ENCODE measurements at places on chromosomes 11 and 22.
A peak's percentile ranks its signal among the peaks of the same experiment; 100 is the strongest.

DNA sequence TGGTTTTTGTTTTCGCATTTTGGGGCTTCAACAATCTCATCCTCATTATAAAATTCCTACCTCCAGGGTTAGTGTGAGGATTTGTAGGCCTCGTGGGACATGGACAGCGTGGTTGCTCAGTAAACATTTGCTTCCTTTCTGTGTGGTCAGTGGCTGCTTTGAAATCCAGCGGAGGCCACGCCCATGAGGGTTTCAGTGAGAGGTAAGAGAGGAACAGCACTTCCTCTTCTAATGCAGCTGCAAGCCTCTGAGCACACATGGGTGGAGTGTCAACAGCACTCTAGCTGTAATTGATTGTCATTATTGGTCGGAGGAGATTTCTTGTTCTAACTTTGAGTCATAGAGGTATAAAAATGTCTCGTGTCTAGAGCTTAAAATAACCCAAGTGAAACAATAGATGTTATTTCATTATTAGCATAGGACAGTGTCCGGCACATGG, 6.0 kb upstream of the ARHGAP42 start:
- no peak for DNase-seq

GRCh38 chr22:29030618-29031226, 30.9 kb downstream of the C22orf31 start:
- DNase-seq = peak; percentile 80

- DNase-seq = no peak
These were observed 54.3 kb downstream of the BCR start for GRCh38 chr22:23234409-23235161.

DNA sequence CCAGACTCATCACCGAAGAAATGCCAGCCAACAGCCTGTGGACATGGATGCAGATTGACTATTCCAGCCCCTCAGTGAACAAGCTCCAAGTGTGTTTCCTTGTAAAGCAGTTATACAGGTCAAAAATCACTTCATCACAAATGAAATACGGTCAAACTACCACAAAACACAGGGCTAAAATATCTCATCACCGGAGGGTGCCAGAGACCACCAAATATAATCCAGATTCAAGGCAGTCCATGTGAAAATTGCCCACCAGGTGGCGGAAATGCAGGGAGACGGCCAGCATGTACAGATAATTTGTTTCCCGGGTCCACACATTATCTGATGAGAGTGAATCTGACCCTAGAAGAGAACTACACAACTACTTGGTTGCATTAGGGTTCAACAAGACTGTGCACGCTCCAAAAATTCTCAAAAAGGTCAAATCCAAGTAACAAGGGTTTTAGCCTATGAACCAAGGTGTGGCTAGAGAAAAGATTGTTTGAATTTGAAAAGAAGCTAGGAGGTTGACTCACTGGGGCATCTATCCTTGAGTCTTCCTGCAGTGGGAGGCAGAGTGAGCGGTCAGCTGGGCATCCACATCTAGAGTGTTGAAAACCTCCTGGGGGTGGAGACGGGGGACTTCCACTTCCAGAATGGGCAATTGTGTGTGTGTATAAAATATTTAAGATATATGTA, 71.7 kb downstream of the IGLL5 start:
- DNase-seq = peak; percentile 74

- DNase-seq = no peak
These were observed 719 bp downstream of the TALDO1 start for GRCh38 chr11:748007-748359.

DNA sequence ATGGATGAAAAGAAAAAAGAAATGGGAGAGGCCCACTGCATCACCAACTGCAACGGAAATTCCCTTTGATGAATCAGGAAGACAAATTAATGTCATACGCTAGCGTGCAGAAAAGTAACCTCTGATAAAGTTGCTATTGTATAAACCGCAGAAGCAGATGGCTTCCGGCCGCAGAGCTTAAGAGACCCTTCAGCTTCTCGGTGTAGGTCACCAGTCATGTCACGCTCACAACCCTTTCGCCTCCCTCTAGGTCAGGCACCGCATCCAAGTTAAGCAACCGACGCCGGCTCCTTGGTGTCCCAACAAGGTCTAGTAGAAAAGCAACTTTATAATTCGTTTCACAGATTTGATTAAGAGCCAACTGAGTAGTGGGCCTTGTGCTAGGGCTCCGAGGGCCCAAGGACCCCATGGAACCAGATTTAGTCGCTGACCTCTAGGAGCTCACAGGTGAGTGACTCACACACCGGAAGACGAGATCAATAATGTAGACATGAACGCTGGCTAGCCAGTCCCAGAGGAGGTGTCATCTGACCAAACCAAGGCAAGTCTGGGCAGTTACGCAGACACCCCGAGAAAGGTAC, 1.2 kb upstream of the ZFP91 start:
- DNase-seq = peak; percentile 86

DNA sequence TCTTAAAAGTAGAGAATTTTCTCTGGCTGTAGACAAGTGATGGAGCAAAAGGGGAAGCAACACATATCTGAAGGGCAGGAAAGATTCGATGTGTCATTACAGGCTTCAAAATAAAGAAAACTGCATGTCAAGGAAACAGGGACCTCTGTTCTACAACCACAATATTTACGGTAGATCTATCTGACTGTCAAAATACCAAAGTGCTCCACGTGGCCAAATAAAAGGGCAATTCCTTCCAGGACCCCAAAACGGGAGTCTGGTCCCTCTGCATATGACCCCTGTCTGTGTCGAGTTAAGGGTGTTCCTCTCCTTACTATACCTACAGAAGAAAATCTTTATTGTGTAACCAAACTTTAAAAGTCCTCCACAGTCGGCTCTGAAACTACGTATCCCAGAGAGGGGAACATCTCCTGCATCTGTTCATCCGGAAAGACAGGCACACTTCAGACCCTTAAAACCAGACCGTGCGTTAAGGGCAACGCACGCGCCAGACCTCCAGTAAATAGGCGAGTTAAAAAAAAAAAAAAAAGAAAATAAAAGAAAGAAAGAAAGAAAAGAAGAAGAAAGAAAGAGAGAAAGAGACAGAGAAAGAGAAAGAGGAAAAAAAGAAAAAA, 756 bp downstream of the CLNS1A start:
- DNase-seq = peak; percentile 76

DNA sequence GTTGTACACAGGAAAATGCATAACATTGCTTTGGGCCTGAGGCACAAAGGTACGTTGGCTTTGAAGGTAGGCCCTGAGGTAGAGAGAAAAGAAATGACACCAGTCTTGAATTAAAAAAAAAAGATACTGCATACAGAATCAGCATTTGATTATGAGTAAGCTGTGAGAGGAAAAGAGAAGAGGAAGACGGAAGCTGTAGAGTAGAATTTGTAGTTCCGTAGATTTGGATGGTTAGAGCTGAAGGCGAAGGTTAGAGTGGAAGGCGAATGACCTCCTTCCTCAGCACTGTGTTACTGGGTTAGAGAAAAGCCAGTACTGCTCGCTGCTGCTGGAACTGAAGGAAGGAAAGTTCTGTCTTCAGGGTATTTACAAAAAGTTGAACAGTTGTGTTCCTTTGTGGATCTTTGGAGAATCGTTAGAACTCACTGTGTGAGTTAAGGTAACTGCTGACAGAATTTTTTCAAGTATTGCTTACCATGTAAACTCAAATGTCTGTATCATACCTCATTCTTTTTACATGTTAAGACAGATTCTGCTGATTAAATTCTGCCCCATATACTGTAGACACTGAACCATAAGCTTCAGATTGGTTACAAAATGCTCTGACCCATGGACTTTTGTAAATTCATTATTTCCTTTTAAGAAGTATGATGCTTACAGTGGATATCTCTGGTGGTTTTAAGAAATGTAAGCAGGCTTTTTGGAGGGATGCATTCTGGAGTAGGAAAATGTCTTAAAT, 50.2 kb downstream of the MCAM start:
- no peak for DNase-seq

DNA sequence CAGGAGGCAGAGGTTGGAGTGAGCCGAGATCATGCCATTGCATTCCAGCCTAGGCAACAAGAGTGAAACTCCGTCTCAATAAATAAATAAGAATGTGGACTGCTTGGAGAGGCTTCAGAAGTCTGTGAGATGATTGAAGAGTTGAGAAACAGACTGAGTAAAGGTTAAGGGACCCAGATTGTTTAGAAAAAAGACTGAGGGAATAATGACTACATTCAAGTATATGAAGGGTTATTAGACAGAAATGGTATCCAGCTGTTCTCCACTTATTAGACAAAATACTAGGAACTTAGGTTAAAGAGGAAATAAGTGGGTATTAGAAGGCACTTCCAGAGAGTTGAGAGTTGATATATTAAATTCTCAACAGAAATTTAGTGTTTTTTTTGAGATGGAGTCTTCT, 10.5 kb upstream of the YAP1 start:
- DNase-seq = no peak

GRCh38 chr11:134519390-134519750, 107.3 kb upstream of the B3GAT1 start:
- DNase-seq = no peak

DNA sequence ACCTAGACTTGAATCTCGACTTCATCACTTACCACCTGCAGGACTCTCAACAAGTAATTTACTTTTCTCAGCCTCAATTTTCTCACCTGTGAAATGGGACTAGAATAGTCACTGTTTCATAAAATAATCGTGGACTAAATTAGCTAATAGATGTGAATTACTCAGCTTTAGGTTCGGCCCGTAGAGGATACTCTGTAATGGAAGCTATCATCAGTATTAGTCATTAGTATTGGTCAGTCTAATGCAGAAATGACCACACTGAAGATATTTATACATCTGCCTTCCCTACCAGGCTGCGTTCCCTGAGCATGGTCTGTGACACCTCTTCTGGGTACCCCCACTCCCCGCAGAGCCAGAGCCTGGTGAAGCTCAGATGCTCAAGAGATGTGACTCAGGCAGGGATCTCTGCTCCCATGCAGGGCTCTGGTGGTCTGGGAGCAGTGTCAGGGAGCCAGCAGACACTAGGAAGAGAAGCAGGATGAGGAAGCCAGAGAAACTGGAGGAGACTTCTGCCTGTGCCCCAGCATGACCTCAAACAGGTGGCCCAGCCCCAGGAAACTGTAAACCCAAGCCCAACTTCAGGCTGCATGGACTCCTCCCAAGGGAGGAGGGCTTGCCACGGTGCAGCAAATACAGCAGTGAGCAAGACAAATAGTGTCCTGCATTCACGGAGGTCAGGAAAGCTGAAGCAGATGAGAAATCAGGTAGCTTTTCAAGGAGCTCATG, 88.0 kb upstream of the E2F8 start:
- DNase-seq = no peak

- no peak for DNase-seq
These were observed 1.1 kb downstream of the IGLL5 start for GRCh38 chr22:22888571-22889353.

- no peak for DNase-seq
These were observed 137.5 kb downstream of the FAM76B start for GRCh38 chr11:95652002-95652472.

DNA sequence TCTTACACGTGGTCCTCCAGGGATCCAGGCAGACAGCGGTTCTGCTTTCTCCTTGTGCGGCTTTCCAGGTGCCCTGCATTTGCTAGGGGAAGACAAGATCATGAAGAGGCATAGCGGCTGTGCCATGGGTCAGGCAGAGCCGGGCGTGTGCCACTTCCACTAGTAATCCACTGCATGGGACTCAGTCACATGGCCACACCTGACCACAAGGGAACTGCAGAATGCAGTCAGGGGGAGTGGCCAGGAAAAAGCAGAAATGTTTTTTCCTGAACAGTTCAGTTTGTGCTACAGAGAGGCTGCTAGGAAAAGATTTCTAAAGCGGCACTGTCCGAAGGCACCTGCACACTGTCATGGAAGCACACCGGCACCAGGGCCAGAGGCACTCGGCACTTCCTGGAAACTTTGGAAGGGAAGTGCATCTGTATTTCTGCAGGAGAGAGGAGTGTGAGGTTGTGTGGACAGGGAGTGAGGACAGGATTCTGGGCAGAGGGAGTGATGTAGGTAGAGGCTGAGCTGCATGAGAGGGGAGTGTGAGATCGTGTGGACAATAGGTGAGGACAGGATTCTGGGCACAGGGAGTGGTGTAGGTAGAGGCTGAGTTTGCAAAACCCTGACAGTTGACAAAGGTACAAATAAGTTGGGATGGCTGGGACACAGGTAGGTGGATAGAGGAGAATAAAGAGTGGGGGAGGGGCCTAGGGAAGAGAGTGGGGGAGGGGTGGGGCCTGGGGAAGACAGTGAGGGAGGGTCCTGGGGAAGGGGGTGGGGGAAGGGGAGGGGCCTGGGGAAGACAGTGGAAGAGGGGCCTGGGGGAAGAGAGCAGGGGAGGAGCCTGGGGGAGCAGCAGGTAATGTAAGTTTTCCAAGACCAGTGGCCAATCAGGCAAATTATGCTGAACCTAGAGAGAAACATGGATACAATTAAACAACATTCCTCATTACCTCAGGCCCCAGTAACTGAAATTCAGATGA, 1436.3 kb downstream of the TBC1D22A start:
- no peak for DNase-seq

GRCh38 chr11:17691976-17692375, 27.4 kb upstream of the MYOD1 start:
- DNase-seq = no peak

DNA sequence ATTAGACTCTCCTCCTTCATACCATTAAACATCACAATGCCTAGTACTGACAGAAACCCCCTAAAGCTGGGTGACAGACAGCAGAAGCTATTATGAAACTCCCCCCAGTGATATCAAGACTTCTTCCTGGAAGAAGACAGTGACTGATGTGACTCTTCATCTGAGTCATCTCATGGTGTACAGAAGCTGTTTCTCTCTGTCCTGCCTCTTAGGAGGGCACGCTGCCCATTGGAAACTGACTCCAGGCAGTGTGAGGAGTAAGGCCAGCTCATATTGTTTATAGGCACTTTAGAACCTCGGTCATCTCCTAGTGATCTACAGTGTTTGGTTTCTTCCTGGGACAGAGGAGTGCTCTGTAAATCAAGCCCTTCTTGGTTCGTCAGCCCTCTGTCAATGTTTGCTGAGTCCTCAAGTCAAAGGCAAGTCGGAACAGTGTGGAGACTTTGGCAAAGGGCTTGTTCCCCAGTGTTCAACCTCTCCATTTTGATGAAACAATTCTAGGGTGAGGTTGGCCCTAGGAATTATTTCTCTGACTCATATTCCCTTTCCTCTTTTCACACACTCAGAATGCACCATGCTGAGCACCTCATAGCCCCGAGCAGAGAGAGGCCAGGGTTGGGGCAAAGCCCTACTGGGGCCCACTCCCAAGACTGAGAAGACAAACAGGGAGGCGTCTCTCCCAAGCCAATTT, 172.5 kb upstream of the TMEM45B start:
- no peak for DNase-seq

DNA sequence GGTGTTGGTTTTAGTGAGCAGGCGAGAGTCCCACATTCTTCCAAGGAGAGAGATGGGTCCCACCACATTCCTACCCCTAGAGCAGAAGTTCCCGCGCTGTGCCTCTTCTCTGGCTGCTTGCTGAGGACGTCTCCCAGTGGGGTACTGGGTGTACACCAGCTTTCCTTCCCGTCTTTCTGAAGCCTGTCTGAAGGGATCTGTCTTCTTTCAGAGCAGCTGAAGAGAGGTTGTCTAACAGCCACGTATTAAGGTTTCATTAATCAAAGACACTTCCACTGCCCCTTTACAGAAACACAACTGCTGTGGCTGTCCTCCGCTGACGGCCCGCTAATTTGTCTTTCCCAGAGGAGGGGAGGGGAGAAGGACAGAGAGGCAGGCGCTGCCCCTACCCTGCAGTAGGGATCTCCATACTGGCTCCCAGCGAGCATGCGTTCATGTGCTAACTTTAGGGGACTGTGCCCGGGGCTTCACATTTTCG, 56.0 kb downstream of the ZBTB16 start:
- no peak for DNase-seq

- peak; percentile 35 for DNase-seq
These were observed 17.0 kb upstream of the KCNJ11 start for GRCh38 chr11:17405232-17406005.

GRCh38 chr11:116123739-116124138, 619.5 kb upstream of the CADM1 start:
- DNase-seq = no peak
